ENCODE measurements at places on chromosomes 3 and 15.

GRCh38 chr15:74855857-74856256 is 12.9 kb upstream of the ULK3 start:
- DNase-seq = no peak

DNA sequence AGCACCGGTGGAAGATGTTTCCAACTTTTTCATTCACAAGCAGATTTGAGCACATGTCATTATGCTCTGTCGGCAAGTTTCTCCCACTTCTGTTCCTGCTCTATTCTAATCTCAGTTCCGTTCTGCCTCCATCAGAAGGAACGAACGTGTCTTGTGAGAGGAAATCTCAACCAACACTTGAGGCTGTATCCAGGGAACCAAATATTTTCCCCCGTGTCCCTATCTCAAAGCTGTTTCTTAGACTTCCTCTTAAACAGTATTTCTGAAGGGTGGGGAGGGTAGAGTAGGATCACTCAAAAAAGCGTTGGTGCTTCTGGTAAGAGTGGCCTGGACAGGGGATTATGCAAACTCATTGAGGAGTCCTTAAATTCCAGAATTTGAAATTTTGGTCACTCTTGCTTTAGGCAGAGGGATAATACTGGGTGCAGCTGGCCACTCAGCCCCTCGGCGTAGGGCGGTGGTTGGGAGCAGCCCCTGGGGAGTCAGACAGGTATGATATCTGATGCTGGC is 54.9 kb downstream of the FRMD4B start:
- no peak for DNase-seq

GRCh38 chr15:95326431-95327182 is 1003.9 kb upstream of the NR2F2 start:
- peak; percentile 8 for DNase-seq

DNA sequence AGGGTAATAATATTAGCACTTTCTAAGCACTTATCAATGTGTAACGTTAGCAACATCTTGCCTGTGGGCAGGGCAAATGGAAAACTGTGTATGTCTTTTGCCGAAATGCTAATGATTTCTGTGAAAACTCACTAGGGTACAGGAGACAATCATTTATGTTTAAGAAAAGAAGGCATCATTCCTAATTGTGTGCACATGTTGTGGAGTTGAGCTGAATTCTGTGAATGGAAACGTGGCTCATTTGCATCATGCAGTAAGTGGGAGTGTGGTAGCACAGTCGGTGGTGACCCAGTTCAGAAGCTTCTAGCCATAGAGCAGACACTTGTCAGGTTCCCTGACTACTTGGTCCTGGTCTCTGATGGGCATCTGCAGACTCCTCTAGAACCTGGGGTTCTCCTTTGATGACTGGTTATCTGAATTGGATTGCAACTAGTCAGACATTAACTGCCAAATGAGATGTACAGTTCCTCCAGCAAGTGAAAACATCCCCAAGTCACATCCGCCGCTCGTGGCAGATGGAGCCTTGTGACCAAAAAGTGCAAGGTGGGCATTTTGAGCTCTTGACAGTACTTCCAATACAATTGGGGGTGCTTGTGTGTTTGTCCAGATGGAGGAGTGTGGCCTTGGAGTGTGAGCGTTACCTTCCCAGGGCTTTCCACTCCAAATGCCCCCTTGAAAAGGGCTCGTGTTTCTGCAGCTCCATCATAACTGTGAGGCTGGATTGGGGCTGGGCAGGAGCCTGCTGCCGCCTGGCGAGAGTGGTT is 21.5 kb downstream of the MRPS25 start:
- peak; percentile 16 for DNase-seq

Measured in fibroblast of upper back skin (primary cell).